ENCODE measurements at places on chromosomes 5 and 9.
A peak's percentile ranks its signal among the peaks of the same experiment; 100 is the strongest.

DNA sequence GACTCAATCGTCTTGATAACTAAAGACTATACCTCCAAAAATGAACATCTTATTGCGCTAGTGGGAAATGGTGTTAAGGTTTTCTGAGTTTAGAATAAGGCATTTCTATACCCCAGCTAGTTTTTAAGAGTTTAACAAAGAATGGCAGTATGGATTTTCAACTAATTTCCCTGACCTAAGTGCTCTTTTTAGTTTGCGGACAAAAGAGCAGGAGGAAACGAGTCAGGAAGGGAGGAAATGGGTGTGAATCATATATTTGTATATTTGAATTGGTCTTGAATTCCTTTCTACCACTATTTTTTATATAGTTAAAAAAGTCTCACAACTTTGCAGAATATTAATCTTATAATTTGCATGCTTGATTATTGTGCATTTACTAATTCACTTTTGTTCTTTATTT is 516.3 kb upstream of the ZNF608 start:
- no peak for DNase-seq

DNA sequence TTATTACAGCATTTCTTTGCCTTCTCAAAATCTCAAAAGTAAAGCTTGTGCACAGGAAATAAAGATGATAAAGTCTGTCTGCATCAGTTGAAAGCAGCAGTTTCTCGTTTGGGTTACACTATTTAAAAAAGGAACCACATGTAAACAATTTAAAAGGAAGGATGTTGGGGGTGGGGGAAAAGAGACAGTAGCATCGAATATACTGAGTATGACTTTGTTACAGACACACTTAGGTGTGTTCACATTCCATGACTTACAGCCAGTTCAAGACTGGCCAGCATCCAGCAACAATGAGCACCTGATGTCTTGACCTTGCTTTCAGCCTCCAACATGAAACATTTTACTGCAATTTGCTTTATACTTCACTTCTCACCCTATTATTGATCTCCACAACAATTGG is 8.7 kb downstream of the GAPT start:
- DNase-seq = no peak

- no peak for DNase-seq
Observed at GRCh38 chr5:178403956-178404600, 171.5 kb upstream of the PHYKPL start.

DNA sequence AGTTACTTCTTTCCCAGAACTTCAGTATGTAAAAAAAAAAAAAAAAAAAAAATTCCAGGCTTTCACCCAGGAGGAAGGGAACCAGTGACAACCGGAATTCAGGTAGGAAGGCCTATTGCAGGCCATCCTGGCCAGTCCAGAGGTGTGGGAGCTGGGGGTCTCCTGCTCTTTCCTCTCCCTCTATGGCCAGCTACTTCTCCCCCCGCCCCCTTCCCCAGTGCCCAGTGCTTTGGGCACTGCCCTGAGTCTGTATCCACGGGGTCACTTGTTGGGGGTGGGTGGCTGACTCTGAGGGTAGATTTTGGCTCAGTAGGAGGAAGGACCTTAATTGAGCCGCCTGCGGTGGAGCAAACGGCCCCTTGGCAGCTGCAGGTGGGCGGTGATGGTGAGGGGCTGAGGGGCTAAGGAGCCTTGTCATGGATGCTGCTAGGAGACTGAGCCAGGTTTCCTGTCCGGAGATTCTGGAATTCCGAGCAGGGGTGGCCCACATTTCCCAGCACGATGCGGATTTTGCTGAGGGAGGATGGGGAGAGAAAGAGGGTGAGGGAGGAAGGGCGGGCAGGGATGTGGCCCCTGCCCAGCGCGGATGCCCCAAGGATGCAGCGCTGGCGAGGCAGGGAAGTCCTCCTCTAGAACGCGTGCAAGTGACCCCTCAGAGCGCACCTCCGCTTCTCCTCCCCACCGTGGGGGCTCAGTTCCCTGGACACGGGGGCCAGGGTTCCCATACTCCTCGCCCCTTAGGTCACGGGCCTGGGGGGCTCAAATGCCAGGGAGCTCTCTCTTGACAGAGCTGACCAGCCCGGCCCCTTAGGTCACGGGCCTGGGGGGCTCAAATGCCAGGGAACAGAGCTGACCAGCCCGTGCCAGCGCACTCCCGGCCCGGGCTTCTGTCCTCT is 1.2 kb upstream of the PHF2 start:
- no peak for DNase-seq

DNA sequence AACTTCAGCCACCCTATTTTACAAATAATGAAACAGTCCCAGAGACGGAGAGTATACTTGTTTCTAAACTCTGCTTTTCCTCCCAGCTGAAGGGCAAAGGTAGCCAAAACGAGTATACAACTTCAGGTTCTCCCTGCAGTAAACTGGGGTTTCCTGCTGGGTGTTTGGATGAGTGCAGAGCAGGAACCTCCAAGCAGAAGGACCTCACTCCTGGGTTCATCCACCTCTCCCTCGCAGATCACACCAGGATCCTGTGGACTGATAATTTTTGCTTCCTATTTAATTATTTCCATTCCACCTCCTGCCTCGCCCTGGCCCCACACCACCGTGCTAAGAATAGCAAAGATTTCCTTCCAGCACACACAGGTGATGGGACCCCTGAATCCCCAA is 2.0 kb upstream of the FOXB2 start:
- DNase-seq = no peak

DNA sequence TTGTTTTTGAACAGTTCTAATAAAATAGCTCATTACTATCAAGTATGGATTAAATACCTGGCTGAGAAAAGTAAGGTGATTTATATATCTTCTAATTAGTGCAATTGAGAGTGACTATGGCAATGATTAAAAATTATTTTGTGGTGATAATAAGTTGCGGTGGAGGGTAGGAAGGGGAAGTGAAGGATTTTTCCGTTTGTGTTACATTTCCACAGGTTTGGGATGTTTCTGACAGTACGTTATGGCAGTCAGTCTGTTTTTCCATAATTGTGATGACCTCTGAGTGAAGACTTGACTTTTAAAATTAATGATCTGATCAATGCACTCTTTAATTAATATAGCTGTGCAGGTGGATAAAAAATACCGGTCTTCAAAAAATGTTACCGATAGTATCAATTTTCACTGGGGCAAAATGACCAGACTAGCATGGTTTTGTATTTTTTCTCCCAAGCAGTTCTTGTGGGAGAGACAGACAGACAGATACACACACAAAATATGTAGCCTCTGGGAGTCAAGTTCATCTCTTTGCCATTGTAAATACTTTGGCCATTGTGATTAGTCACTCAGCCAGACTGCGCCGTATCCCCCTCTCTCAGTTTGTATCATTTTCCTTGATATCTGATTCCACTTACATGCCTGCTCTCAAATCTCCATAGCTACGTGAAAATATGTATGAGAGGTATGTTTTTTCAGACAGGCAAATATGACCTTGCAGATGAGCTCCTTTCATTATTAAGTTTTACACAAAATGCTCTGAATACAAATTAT is 60.2 kb downstream of the ARHGAP26 start:
- DNase-seq = no peak

GRCh38 chr9:136404801-136405136 is 4.8 kb upstream of the SNAPC4 start:
- DNase-seq = no peak

GRCh38 chr5:96537386-96537785 is 104.3 kb upstream of the PCSK1 start:
- DNase-seq = peak; percentile 83

DNA sequence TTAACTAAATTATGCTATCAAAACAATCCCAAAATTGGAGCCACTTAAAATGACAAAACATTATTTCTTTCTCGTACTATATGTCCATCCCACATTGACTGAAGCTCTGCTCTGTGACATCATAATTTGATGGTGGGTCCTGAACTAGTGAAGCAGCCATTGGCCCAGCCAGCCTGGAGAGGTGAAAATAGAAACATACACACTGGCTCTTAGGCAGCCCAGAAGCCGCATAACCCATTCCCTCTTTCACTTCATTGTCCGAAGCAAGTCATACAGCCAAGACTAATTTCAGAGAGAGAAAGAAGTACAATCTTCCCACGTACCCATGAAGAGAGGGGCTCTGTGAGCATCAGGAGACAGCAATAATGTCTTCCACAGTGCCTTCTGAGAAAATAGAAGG is 342.5 kb downstream of the NFIB start:
- no peak for DNase-seq

DNA sequence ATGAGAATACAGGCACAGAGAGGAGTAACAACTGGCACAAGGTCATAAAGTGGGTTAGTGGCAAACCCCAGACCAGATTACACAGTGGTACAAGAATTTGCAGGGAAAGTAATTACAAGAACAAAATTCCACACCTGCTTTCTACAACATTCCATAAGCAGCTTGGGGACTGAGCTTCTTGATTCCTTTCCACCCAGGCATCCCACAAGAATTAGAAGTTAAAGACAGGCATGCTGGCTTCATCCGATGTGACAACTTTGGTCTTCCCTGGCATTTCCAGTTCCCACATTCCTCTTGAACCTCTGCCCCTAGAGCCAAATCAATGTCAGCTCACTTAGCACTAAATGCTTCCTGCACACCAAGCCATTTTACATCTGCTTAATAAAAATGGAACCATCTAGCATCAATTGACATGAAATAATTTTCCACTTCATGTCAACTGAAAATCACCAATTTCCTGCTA is 435.8 kb upstream of the PAPPA start:
- DNase-seq = no peak

GRCh38 chr5:145247745-145248040 is 587.4 kb downstream of the PRELID2 start:
- no peak for DNase-seq

- DNase-seq = no peak
Observed at GRCh38 chr5:179880848-179881590, 22.4 kb upstream of the MRNIP start.

GRCh38 chr9:34665067-34665380 is 2.6 kb upstream of the CCL27 start:
- no peak for DNase-seq

GRCh38 chr9:76218886-76219445 is 175.3 kb downstream of the RFK start:
- DNase-seq = no peak

- no peak for DNase-seq
Observed at GRCh38 chr5:16461782-16462181, 3.8 kb downstream of the ZNF622 start.

- no peak for DNase-seq
Observed at GRCh38 chr5:91293131-91293530, 90.0 kb downstream of the ARRDC3 start.

- no peak for DNase-seq
Observed at GRCh38 chr5:125484742-125485641, 738.6 kb upstream of the ZNF608 start.

DNA sequence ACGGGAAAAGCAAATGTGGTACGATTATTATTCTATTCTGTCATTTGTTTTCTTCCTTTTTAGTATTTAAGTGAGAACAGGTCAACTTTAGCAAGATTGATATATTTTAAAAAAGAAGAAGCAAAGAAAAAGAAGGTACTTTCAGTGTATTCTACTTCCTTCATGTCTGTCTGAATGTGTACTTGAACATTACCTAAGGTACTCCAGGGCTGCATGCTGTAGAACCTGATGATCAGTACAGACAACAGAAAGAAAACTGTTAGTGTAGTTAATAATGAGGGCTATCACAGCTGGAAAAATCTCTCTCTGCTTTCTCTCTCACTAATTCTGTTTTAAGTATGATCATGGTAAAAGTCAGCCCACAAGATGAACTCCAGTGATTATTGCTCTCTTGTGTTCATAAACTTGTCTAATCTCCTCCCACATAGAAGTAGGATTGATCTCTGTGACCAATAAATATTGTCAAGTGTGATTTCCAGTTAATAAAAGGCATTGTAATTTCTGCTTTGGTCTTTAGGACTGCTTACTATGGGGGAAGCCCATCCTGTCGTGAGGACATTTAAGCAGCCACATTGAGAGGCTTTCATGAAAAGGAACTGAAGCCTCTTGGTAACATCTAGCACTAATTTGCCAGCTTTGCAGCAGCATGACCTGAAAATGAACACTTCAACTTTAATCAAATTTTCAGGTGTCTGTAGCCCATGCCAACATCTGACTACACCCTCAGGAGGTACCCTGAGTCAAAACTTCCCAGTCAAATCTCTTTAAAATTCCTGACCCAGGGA is 864.0 kb upstream of the ACO1 start:
- no peak for DNase-seq

GRCh38 chr9:83646500-83647239 is 23.7 kb downstream of the IDNK start:
- DNase-seq = no peak

DNA sequence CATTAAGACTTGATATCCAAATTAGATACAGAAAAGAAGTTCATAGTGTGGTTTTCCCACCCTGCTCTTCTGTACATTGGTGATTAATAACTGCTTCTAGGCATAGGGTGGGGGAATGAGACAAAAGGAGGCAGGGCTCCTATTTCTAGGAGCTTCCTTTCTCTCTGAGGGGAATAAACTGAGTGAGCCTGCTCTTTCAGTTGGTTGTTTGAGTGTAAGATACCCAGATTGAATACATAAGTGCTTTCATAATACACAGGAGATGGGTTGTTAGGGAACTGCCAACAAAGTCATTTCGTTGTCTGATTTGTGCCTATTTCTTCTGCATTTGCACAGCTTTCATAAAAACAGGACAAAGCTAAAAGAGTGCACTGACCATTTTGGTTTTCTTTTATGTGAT is 48.9 kb upstream of the TTC23L start:
- DNase-seq = no peak

DNA sequence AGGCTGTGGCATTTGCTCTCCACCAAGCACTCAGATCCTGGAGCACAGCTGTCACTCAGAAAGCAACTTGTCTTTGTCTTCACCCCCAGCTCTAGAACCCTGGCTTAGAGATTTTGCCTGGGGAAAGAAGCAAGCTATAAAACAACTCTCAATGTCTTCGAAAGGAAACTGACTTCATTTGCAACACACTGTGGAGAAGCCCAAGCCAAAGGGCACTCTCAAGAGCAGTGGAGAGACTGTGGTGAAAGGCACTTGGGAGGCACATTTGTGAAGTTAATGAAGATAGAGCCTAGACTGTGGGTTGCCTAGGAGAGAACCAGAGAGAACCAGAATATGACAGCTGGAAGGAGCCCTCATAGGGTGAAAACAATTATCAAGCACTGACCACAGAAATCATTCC is 103.4 kb downstream of the CFAP95 start:
- no peak for DNase-seq

- no peak for DNase-seq
Observed at GRCh38 chr5:159211729-159212174, 2.4 kb upstream of the RNF145 start.

DNA sequence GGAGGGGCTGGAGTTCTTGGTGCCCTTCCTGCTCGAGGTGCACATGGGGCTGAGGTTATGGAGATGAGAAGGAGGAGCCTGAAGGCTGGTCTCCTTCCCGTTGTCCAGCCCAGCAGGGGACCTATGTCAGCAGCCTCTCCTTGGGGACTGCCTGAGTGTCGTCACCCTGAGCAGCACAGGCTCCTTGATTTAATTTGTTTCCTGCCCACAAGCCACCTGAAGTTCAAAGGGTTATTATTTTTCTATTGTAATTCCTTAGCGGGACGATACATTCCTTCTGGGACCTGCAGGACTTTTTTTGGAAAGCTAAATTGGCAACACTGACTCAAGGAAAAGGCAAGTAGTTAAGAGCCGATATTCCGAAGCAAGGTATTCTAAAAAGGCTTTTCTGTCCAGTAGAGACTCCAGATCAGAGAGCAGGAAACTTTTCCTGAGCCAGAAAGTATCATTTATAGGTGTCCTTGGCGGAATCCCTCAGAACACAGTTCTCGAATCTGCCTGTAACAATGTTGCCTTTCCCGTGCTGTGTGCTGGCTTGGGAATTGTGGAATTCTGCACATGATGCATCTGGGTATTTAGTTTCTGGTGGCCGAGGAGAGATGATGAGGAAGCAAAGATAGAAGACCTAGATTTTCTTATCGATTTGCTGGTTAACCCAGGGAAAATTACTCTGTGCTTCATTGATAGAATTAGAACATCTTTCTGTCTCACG is 55.4 kb downstream of the ARHGAP26 start:
- no peak for DNase-seq
